ENCODE measurements at places on chromosomes 4 and X.

- DNase-seq: peak; percentile 3
Measured at GRCh38 chrX:72305286-72306084, at the start of gene CITED1. Gene CITED1, minus strand, starts transcription at chrX:72305914. Its CDS starts 3,045 bp downstream, at chrX:72302869.

DNA sequence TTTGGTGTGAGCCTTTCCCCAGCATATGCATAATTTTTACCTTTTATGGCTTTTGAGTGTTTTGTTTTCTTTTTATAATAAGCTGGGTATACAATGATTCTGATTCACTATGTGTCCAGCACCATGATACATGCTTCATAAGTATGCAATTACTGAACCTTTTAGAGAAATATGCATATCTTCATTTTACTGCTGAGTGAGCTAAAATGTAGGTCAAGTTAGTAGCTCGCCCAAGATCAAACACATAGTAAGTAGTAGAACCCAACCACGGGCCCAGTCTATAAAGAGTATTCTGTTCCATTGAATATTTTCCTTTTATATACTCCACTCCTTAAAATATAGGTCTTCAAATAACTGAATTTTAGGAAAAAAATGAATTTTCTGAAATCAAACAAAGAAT lies 362.4 kb upstream of the HTR2C start:
- no peak for DNase-seq

GRCh38 chr4:94623126-94623911 lies 134.4 kb upstream of the BMPR1B start:
- no peak for DNase-seq

DNA sequence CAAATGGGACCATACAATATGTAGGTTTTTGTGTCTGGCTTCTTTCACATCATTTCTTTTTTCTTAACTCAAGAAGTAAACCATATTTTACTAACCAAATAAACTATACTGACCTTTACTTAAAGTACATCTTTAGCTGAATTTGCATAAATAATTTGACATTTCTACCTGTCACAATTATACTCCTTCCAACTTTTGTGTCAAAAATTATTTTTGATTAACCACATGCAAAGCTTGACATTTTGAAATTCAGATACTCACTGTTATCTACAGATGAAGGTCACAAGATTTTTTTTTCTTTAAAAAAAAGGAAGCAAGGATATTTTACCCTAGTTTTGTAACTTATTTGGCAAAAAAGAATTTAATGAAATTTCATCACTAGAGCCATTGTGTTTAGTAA lies 12.0 kb upstream of the RAB9A start:
- no peak for DNase-seq

GRCh38 chr4:36165631-36166005 lies 78.7 kb downstream of the ARAP2 start:
- no peak for DNase-seq

DNA sequence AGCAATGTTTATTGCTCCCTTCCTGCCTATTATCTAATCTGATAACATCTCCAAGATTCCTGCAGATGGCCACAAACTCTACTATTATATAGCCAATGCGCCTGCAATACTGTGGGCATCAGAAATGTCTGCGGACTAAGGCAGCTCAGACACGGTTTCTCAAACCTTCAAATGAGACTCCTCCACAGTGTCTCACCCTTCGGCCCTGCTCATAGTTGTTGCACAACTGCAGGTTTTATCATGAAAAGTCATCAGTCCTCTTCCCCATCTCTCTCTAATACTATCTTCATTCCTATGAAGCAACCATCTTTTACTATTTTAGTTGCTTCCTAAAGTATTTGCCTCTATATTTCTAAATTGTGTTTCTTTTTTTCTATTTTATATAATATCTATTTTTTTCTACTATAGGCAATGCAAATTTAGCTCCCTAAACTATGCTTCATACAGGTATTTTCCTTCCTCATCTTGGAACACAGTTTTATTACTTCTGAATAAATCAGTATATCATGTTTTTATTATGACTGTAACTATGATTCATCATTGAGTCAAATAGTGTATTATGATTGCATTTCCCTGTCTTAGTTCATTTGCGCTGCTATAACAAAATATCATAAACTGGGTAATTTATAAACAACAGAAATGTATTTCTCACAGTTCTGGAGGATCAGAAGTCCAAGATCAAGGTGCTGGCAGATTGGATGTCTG lies 129.7 kb upstream of the EDNRA start:
- no peak for DNase-seq

DNA sequence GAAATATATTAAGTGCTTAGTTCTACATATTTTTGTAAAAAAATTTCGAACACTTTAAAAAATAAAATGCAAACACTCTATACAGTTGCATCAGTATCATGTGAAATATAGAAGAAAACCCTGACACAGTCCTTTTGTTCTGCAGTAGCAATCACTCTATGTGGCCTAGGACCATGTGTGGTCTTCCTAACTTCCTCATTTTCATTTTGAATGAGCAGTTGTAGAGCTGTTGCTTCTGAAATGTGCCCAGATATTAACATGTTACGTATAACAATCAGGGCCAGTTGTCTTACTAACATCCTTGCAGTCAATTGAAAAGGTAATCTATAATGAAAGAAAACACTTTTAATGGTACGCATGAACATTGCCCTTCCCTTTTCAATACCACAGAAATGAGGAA lies 107.9 kb downstream of the ZNF827 start:
- DNase-seq: no peak

- DNase-seq: no peak
Measured at GRCh38 chr4:141652161-141652778, 15.9 kb downstream of the IL15 start.

DNA sequence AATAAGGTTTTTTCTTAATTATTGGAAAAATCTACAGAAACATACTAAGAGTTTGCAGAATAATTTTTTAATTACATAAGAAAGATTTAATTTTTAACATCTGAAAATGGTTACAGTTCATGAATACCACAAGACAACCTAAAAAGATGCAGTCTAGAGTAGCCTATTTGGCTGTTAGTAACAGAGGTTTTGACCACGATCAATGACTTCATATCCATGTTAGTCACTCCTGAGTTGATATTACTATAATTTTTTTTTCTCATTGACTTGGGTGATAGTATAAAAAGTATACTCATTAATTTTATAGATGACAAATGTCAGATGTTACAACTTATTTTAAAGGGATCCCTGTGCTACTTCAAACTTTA lies 272.5 kb downstream of the DCTD start:
- no peak for DNase-seq

All from occipital lobe (tissue), 3 donors.